ENCODE measurements at places on chromosomes 2 and 18. TPM values are rescaled to one million over a fixed set of nuclear protein-coding genes. Genes with fewer than 3 reads are reported as not detected.

- ATAC-seq, result no peak
Observed at GRCh38 chr2:111665011-111665410, 219.0 kb downstream of the ANAPC1 start.

DNA sequence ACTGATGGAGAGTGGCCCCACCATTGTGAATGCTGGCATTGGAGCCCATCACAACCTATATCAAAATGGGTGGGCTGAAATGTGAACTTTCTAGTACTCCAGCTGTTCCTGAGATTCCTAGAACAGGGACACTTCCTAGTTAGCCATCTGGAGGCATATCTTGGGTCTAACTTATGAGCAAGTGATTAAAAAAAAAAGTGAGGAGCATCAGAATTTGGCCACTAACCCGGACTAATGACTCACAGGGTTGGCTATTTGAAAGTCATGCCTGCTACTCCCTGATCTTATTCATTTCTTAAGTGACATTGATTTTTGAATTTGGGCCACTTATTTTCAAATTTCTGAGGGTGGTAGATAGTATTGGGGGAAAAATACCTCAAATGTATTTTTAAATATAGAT, 216.6 kb downstream of the HRH4 start:
- no peak for ATAC-seq

- no peak for ATAC-seq
Observed at GRCh38 chr2:181642086-181642485, 14.8 kb downstream of the CERKL start.

Gene MYOM1
- 0.32 TPM for total RNA-seq

DNA sequence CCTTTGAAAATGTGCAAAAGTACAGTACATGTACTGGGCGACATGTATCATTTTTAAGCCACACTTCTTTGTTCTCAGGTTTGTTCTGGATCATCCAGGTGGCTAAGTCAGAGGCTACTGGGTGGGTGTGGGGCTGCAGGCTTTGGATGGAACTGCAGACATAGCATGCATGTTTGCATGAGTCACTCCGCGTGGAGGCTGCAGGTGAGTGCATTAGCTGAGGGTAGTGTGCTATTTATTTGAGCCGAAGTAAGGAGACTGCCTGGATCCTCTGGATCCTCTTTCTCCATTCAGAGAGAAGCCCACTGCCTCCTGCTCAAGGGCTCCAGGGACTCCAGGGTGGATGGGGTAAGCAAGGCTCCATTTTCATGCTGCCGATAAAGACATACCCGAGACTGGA, 9.4 kb upstream of the NEURL3 start:
- ATAC-seq, result peak; percentile 51

DNA sequence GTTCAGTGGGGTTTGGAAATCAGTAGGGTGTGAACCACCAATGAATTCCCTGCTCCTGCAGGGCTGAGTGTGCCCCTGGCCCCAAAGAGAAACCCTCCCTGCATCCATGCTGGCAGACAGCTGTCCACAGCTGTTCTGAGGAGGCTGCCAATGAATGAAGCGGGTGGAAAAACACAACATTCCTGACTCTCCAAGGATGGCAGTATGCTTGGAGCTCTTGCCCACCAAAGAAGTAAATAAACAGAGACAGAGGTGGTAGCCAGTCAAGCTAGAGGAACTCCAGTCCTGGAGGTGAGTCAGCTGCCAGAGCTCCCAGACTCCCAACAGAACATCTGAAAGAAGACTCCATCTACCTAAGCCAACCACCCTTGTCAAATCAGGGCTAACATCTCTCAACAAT, 6.2 kb downstream of the ZBTB7C start:
- ATAC-seq, result no peak

DNA sequence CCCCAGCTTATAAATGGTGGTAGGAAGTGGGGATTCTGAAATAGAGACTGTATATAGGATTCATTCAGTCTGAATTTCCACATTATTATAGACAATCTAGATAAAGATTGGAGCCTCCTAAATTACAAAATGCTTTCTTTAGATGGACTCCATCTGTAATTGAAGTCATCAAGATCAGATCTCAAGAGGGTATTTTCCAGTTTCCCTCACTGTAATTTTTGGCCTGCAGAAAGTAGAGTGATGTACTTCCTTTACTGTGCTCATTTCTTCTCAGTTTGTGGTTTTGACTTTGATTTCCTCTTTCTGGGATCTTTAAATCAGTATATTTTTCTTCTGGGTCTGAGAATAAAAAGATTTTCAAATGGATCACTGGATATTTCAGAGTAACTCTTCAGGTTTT, 7.2 kb downstream of the BABAM2 start:
- no peak for ATAC-seq

DNA sequence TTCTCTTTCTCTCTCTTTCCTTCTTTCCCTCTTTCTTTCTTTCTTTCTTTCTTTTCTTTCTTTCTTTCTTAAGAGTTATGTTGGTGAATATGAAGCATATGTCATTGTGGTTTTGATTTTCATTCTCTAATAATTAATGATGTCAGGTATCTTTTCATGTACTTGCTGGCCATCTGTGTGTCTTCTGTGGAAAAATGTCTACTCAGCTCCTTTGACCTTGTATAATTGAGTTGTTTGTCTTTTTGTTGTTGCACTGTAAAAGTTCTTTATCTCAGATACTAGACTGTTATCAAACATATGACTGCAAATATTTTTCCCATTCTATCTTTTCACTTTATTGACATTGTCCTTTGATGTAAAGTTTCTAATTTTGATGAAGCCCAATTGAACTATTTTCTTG, 645.1 kb downstream of the CNTNAP5 start:
- no peak for ATAC-seq

Gene PSMA8
- not detected for total RNA-seq

- no peak for ATAC-seq
Observed at GRCh38 chr2:162369551-162369950, 25.6 kb downstream of the GCA start.

Gene DYNC2LI1
- 10.3 TPM for total RNA-seq

Gene BZW1
- total RNA-seq, result 268 TPM

Gene DPYSL5
- not detected for total RNA-seq

DNA sequence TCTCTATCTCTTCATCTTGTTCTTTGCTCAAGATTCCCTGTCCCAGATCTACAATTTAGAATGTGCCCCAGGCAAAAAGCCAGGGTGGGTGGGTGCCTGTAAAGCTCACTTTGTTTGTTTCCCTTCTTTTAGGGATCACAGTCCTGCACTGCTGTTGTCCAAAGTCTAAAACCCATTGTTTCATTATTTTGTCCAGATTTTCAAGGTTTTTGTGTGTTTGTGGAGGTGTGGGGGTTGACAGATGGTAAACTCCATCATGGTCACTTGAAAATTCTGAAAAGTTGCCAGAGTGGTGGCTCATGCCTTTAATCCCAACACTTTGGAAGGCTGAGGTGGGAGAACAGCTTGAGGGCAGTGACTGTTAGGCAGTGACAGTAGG, 41.5 kb downstream of the YES1 start:
- no peak for ATAC-seq

Gene ANKRD23
- 1.8 TPM for total RNA-seq

Gene CIB4
- total RNA-seq, result not detected
